Gastroesophageal sphincter (tissue), 4 donors: ENCODE measurements at places on chromosomes 13 and 19. TPM values are rescaled to one million over a fixed set of nuclear protein-coding genes. Genes with fewer than 3 reads are reported as not detected.

The CNFN gene
- not detected for total RNA-seq

DNA sequence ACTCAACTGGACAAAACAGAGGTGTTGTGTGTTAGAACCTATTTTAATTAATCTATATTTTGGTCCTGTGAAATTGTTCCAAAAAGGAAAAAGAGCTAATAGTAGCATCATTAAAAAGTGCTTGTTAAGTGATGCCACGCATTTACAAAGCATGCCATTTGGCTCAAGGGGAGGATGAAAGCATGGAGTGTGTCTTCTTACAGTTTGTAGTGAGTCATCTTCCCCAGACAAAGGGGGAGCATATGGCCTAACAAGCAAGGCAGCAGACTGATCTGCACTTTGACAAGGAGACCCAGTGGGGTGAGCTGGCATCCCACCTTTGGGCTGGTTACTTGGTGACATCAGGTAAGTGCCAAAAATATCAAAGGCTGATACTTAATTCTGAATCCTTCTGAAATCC, 297.0 kb downstream of the FGF9 start:
- no peak for ATAC-seq

GRCh38 chr19:17323964-17324332, 10.7 kb downstream of the ANO8 start:
- no peak for ATAC-seq

- ATAC-seq, result no peak
These were observed 523.5 kb upstream of the ARGLU1 start for GRCh38 chr13:107091428-107091827.

- no peak for ATAC-seq
These were observed 2.5 kb upstream of the EEF2 start for GRCh38 chr19:3987619-3988371.

The SLC44A2 gene
- total RNA-seq, result 39.5 TPM

DNA sequence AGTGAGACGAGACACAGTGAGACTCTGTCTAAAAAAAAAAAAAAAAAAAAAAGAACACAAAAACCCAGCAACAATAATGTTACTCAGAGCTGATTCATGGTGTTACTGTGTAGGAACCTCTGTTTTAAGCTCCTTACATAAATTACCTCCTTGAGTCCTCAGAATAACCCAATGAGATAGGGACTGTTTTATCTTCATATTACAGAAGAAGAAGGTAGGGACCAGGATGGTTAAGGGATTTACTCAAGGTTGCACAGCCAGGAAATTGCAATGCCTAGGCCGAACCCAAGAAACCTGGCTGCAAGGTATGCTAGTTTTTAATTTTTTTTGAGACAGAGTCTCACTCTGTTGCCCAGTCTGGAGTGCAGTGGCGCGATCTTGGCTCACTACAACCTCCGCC, 1.5 kb upstream of the DAND5 start:
- no peak for ATAC-seq

DNA sequence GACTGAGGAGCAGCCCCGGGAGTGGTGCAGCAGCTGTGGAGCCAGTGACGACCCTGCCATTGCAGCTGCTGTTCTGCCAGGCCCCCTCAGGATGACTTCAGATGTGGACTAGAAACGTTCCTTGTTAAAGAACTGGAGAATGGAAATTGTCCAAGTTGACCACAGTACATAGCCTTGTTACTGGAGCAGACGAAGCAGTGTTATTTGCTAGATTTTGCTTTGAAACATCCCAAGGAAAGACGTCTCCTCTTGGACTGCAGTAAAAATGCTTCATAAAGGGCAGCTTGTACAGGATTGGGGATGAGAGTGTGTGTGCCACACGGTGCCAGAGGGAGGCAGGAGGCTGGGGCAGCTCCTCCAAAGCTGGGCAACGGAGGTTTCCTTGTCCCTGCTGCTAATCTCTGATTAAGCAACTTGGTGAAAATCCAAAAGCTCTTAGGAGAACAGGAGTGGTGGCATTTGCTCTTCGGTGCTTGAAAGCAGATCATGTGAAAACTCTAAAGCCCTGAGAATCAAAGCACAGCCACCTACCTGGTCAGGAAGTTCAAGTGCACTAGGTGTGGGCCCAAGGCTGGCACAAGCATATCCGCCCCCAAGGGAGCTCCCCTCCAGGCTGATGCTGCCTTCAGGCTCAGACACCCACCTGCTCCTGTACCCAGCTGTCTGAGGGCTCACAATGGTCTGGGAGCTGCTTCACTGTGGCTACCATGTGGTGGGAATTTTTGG, 34.5 kb downstream of the SHISA2 start:
- no peak for ATAC-seq

GRCh38 chr19:45451131-45451849, 16.5 kb upstream of the FOSB start:
- ATAC-seq, result peak; percentile 20

- ATAC-seq, result no peak
These were observed 1375.6 kb downstream of the EFNB2 start for GRCh38 chr13:105159841-105160240.

- no peak for ATAC-seq
These were observed 1256.6 kb upstream of the ATXN8OS start for GRCh38 chr13:68851026-68851425.

DNA sequence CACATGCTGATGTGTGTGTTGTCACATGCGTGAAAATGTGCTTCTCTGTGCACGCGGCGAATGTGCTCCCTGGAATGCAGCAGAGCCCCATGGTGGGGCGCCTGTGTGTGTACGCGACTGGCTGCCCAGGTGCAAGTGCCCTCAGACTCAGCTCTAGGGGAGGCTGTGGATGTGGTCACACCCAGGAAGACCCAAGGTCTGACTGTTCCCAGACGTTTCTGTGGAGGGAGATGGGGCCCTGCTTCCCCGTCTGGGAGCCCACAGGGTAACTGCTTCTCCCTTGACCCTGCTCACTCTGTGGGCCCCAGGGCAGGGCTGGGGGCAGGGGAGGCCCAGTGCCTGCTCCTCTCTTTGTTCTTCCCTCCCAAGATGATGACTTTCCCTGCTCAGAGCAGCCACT, 7.9 kb upstream of the UQCR11 start:
- no peak for ATAC-seq

DNA sequence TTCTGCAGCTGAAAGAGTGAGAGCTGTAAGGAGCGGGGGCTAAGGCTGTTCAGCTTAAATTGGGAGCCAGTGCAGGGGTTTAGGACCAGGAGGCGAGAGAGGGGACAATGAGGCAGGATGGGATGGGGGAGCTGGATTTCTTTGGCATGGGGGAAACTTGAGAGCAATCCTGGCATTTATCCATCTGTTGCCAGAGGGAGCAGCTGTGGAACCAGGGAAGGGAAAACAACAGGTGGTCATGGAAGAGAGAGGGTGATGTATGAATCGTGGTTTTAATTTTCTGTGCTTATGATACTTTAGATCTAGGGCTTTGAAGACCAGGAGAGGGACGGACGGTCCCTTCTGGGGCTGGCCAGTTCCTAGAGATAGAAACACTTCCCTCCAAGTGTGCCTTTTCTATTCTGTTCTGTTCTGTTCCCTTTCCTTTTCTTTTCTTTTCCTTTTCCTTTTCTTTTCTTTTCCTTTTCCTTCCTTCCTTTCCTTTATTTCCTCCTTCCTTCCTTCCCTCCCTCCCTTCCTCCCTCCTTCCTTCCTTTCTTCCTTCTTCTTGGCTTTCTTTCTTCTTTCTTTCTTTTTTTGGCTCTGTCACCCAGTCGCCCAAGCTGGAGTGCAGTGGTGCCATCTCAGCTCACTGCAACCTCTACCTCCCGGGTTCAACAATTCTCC, 16.0 kb upstream of the CCL25 start:
- ATAC-seq, result no peak
